ENCODE measurements at places on chromosomes 3 and 15. TPM values are rescaled to one million over a fixed set of nuclear protein-coding genes. Genes with fewer than 3 reads are reported as not detected.

STT3B gene
- 78.0 TPM for total RNA-seq

ARPP21 gene
- total RNA-seq = not detected

ILDR1 gene
- total RNA-seq = not detected

GRCh38 chr3:101842245-101842934 lies 6.9 kb upstream of the NFKBIZ start:
- no peaks in the 10 kb centered on the region for H3K36me3 ChIP-seq
- H3K4me3 ChIP-seq = no peak overlapping the region
- H3K27ac ChIP-seq = no peak overlapping the region
- H3K27me3 ChIP-seq = no peaks in the 10 kb centered on the region

- no peak for DNase-seq
- H3K4me3 ChIP-seq = no peak overlapping the region
- H3K27ac ChIP-seq = no peak overlapping the region
- no peaks in the 10 kb centered on the region for H3K4me1 ChIP-seq
Observed at GRCh38 chr3:124149771-124150170, 157.8 kb upstream of the ROPN1 start.

DNA sequence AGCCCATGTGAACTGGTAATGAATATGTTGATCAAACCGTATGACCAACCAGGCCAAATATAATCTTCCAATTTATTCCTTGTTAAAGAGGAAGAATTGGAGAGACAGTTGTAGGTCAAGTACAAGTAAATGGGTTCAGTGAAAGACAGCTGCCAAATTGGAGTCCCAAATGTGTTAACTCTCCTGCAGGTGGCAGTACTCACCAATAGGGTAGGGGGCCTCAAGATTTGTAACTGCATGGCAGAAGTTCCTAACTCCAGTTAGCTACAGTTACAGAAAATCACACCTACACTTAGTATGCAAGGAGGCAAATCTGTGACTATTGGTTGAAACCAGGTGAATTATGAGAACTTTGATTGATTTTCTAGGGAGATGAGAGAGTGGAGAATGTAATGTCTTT lies 278.0 kb downstream of the ZBBX start:
- H3K4me1 ChIP-seq = no peaks in the 10 kb centered on the region
- no peaks in the 10 kb centered on the region for H3K27me3 ChIP-seq
- DNase-seq = no peak
- H3K27ac ChIP-seq = no peak overlapping the region
- H3K36me3 ChIP-seq = no peaks in the 10 kb centered on the region
- H3K4me3 ChIP-seq = no peak overlapping the region

GRCh38 chr3:65052101-65052500 lies 364.3 kb upstream of the ADAMTS9 start:
- H3K27me3 ChIP-seq = no peaks in the 10 kb centered on the region
- DNase-seq = no peak
- no peaks in the 10 kb centered on the region for H3K4me1 ChIP-seq

All from right atrium auricular region (tissue), 2 donors.